ENCODE measurements at places on chromosomes 13 and 19.
A peak's percentile ranks its signal among the peaks of the same experiment; 100 is the strongest.

DNA sequence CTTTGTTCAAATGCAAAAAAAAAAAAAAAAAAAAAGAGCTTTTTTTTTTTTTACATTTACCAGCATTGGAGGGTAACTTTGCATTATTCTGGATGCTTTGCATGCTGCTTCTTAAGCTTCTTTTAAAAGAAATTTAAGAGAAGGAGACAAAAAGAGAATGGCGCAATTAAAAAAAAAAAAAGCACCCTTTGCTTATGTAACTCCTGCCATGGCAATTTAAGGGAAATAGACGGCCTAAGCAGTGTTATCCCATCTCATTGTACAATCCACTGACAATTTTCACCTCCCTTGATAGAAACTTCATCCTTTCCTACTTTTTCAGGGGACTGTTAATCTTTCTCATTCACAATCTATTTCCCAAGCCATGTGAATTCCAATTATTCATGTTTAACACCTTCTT, 129.8 kb downstream of the KCTD12 start:
- no peak overlapping the region for H3K4me3 ChIP-seq
- H3K4me1 ChIP-seq = peaks cover 2% of the 10 kb centered on the region
- H3K27ac ChIP-seq = no peak overlapping the region

GRCh38 chr13:96020931-96021330, 32.3 kb downstream of the UGGT2 start:
- no peak overlapping the region for H3K4me3 ChIP-seq
- no peaks in the 10 kb centered on the region for H3K27me3 ChIP-seq
- H3K27ac ChIP-seq = no peak overlapping the region
- DNase-seq = no peak
- no peaks in the 10 kb centered on the region for H3K4me1 ChIP-seq

DNA sequence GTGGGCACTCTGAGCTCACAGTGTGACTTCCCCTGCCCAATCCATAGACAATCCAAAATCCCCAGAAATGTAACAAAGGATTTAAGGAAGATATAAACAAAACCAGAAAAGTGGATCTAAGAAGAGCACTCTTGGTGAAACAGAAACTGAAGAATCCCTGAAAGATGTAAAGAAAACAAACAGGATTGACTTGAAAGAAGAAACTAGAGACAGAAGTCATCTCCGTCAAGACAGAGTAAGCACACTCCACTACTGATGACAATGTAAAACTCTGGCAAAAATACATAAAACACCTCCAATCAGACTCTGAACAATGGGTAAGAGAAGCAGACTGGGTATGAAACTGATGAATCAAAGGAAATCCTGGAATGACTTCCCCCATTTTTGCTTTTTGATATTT, 13.5 kb downstream of the TUBGCP3 start:
- no peaks in the 10 kb centered on the region for H3K27me3 ChIP-seq
- peaks cover 11% of the 10 kb centered on the region for H3K4me1 ChIP-seq
- no peak for DNase-seq
- no peak overlapping the region for H3K4me3 ChIP-seq
- H3K27ac ChIP-seq = no peak overlapping the region

GRCh38 chr19:38559428-38560401, 58.0 kb downstream of the MAP4K1 start:
- H3K36me3 ChIP-seq = no peaks in the 10 kb centered on the region
- no peak for DNase-seq

- peaks cover 5% of the 10 kb centered on the region for H3K4me1 ChIP-seq
- no peak for DNase-seq
- H3K27me3 ChIP-seq = no peaks in the 10 kb centered on the region
- H3K4me3 ChIP-seq = peak overlapping the region; percentile 64
- peak overlapping the region; percentile 97 for H3K27ac ChIP-seq
These were observed 1.2 kb downstream of the SELENOW start for GRCh38 chr19:47779524-47780214.

All from lung (tissue), 17 donors.